ENCODE measurements at places on chromosomes 4 and X. TPM values are rescaled to one million over a fixed set of nuclear protein-coding genes. Genes with fewer than 3 reads are reported as not detected.
A peak's percentile ranks its signal among the peaks of the same experiment; 100 is the strongest.

- DNase-seq = no peak
- no peaks in the 10 kb centered on the region for H3K27me3 ChIP-seq
- H3K4me1 ChIP-seq = peaks cover 28% of the 10 kb centered on the region
- H3K4me3 ChIP-seq = peak overlapping the region; percentile 95
- peaks cover 26% of the 10 kb centered on the region for H3K36me3 ChIP-seq
Measured at GRCh38 chrX:23785580-23785979, 2.6 kb downstream of the SAT1 start.

DMRTC1B gene
- total RNA-seq = not detected

DNA sequence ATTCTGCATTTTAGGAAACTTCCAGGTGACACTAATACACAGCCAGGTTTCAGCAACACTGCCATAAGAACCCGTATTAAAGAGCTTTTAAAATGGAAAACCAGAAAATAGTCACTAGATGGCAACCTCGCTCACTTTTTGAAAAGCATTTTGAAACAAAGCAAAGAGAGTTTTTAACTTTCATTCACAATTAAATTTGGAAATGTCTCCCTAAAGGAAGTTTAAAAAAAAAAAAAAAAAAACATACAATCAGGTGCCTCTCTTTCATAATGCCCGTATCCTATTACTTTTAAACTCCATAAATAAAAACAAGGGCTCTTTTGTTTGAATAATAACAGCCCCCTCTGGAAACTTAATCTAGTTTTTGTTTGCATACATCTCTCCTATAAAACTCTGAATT lies 20.3 kb downstream of the MEPE start:
- peaks cover 8% of the 10 kb centered on the region for H3K4me1 ChIP-seq
- DNase-seq = no peak
- no peak overlapping the region for H3K27ac ChIP-seq
- H3K27me3 ChIP-seq = peaks cover 15% of the 10 kb centered on the region
- no peaks in the 10 kb centered on the region for H3K36me3 ChIP-seq
- no peak overlapping the region for H3K4me3 ChIP-seq

GRCh38 chr4:101155368-101155767 lies 192.0 kb downstream of the PPP3CA start:
- H3K27me3 ChIP-seq = no peaks in the 10 kb centered on the region
- peaks cover 22% of the 10 kb centered on the region for H3K4me1 ChIP-seq
- H3K36me3 ChIP-seq = no peaks in the 10 kb centered on the region

GRCh38 chr4:100289530-100289888 lies 99.2 kb upstream of the DDIT4L start:
- H3K4me3 ChIP-seq = no peak overlapping the region
- DNase-seq = no peak

GRCh38 chrX:38275615-38276014 lies 51.7 kb downstream of the RPGR start:
- peaks cover 1% of the 10 kb centered on the region for H3K36me3 ChIP-seq
- no peak overlapping the region for H3K27ac ChIP-seq
- no peaks in the 10 kb centered on the region for H3K27me3 ChIP-seq

DOK7 gene
- total RNA-seq = not detected

DNA sequence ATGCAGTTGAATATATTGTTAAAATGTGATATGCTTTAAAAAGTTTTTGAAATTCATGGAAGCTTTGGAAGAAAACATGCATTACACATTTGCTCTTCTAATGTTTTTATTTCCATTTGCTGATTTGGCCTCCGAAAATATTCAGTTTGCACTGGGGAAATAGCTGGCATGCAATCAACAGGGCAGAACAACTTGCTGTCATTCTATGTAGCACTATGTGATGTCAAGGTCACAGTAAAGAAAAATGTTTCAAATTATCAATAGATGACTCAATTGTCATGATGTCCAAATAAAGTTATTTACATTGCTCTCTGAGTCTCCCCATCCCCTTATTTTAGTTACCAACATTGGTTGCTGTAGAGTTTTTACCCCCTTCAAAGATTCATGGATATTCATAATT lies 119.2 kb downstream of the TLL1 start:
- H3K36me3 ChIP-seq = no peaks in the 10 kb centered on the region
- no peaks in the 10 kb centered on the region for H3K27me3 ChIP-seq
- DNase-seq = no peak
- H3K4me3 ChIP-seq = no peak overlapping the region

DNA sequence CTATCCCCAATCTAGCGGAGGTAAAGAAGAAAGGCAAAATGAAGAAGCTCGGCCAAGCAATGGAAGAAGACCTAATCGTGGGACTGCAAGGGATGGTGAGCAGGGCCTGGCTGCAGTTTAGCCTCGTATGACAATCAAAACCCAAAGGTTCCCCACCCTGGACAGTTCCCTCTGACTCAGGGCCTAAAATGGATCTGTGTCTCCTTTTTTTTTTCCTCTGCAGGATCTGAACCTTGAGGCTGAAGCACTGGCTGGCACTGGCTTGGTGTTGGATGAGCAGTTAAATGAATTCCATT lies 986 bp downstream of the HDAC6 start:
- no peaks in the 10 kb centered on the region for H3K27me3 ChIP-seq
- H3K36me3 ChIP-seq = peaks cover 16% of the 10 kb centered on the region
- peaks cover 20% of the 10 kb centered on the region for H3K4me1 ChIP-seq
- DNase-seq = no peak
- peak overlapping the region; percentile 96 for H3K4me3 ChIP-seq

DNA sequence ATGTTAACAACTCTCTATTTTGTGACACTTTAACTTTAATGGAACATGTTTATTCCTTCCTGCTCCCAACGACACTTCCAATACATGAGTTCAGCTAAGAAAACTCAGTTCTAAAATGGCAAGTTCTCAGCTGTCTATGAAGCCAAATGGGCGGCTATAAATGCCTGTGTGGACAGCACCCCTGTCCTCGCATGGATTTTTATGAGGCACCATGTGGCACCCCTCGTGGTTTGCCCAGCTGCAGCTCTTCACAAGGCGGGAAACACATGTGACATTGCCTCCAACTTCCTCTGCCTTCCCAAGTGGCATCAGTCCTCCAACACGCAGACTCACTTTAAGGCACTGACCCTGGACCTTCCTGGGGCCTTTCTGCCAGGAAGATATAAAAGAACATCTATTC lies 48.0 kb downstream of the SH3RF1 start:
- H3K36me3 ChIP-seq = no peaks in the 10 kb centered on the region
- no peak for DNase-seq
- no peak overlapping the region for H3K4me3 ChIP-seq
- H3K27me3 ChIP-seq = no peaks in the 10 kb centered on the region

DNA sequence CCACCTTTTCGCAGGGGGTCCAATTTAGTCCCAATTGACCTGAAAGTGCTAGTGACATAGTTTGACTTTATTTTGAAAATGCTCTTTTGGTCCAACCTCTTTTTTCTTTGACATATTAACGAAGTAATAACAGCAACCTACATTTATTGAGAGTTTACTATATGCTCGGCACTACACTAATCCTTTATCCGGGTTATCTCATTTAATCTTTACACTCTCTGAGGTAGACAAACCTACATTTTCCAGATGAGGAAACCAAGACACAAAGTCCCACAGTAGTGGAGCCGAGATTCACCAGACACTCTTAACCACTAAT lies 307 bp upstream of the ATRX start:
- peak overlapping the region; percentile 99 for H3K4me3 ChIP-seq
- peaks cover 15% of the 10 kb centered on the region for H3K4me1 ChIP-seq
- H3K27ac ChIP-seq = peak overlapping the region; percentile 100
- DNase-seq = peak; percentile 56
- no peaks in the 10 kb centered on the region for H3K27me3 ChIP-seq
- peaks cover 5% of the 10 kb centered on the region for H3K36me3 ChIP-seq

DNA sequence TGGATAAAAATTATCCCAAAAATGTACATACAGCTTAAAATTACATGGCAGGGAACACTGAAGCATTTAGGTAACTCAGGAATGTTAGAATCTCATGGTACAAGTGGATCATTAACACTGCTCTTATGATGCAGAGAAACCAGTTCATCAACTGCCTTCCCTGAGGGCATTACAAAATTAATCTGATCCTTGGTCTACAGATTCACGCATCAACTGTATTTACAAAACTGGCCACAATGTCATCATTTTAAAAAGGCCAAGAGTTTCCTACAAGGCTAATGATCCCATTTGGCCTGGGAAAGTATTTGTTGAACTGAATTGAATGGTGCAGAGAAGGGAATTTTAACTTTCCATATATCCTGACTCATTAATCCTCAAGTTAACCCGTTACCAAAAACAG lies 84.6 kb downstream of the TSPAN5 start:
- H3K27me3 ChIP-seq = no peaks in the 10 kb centered on the region
- no peak for DNase-seq
- peaks cover 33% of the 10 kb centered on the region for H3K4me1 ChIP-seq
- no peak overlapping the region for H3K4me3 ChIP-seq
- peaks cover 34% of the 10 kb centered on the region for H3K36me3 ChIP-seq

RAB40AL gene
- 0.26 TPM for total RNA-seq

DNA sequence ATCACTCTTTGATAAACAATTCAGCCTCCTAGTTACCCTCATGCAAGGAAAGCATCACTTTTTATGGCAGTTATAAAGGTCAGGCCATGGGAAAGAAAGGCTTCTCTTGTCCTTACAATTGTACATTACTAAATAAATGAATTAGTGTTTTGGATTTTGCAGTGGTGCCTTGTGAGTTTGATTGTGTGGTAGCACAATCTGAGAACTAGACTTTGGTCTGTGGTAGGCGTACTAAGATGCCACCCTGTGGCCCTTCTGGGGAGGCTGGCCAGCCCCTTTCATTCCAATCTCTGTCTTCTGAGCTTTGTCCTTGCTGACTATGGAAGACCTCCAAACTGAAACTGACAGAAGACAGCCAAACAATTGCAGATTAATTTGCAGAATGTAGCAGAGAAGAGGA lies 14.6 kb upstream of the HNRNPD start:
- no peaks in the 10 kb centered on the region for H3K4me1 ChIP-seq
- H3K4me3 ChIP-seq = no peak overlapping the region
- no peak for DNase-seq
- H3K27ac ChIP-seq = no peak overlapping the region
- H3K36me3 ChIP-seq = no peaks in the 10 kb centered on the region

DNA sequence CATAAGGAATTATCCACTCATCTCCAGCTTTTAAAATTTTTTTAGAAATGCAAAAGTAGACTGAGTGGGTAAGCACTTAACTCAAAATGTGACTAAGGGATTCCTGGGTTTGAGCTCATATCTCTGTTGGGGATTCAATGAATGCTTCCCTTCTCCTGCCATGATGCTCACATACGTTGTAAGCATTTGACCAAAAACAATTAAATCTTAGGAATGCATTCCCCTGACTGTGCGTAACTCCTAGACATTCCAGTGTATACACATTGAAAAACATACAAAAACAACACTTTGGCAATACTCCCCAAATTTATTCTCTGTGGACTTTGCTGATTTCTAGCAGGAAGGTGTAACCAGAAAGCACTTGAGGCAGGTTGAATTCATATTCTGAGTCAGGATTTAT lies 29.8 kb downstream of the SPANXA2 start:
- no peaks in the 10 kb centered on the region for H3K4me1 ChIP-seq
- no peak for DNase-seq
- H3K4me3 ChIP-seq = no peak overlapping the region

P2RY8 gene
- total RNA-seq = 19.5 TPM

DNA sequence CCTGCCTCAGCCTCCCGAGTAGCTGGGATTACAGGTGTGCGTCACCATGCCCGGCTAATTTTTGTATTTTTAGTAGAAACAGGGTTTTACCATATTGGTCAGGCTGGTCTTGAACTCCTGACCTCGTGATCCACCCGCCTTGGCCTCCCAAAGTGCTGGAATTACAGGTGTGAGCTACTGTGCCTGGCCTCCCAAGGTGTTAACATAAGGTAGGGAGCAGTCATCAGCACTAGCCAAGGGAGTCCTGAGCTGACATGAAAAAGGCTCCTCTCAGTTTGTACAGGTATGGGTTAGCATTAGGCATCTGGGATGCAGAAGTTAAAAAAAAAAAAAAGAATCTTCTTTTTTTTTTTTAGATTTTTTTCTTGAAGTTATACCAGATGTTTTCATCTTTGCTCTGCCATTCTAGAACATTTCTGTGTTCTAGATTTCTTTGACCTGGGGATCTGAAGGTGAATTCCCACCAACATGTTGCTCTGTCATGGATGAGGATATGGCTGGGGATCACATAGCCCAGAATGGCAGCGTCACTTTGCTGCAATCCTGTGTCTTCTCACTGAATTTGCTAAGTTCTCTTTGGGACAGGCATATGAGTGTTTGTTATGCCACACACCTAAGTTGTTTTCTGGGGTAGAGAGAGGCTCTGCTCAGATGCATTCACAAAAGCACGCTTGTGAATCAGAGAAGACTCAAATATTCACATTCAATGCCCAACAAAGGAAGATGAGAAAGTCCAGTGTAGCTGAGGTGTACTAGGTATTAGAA lies 24.4 kb upstream of the PLA2G12A start:
- peaks cover 7% of the 10 kb centered on the region for H3K27me3 ChIP-seq
- H3K4me1 ChIP-seq = no peaks in the 10 kb centered on the region
- no peaks in the 10 kb centered on the region for H3K36me3 ChIP-seq
- DNase-seq = peak; percentile 65
- H3K27ac ChIP-seq = peak overlapping the region; percentile 48
- no peak overlapping the region for H3K4me3 ChIP-seq

- H3K36me3 ChIP-seq = no peaks in the 10 kb centered on the region
- H3K4me1 ChIP-seq = no peaks in the 10 kb centered on the region
- DNase-seq = no peak
- no peak overlapping the region for H3K4me3 ChIP-seq
Measured at GRCh38 chrX:121781991-121782390, 734.6 kb downstream of the GLUD2 start.

DNA sequence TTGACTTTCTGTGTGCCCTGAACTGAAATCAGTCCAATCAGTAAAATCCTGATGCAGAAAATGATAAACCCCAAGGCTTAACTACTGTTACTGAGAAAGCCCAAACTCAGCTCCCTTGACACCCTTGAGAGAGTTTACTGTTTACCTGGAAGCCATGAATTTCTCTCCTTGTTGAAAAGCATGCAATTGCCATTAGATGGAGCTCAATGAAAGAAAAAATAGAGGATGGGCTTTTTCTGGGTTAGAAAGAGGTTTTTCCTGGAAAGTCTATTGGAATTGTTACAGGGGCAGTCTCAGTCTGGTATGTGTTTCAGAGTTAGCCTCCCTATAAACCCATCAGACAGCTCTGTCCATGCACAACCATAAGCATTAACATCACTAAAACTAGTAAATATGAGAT lies 66.4 kb upstream of the C4orf54 start:
- H3K27me3 ChIP-seq = peaks cover 10% of the 10 kb centered on the region
- no peaks in the 10 kb centered on the region for H3K36me3 ChIP-seq
- DNase-seq = no peak
- H3K27ac ChIP-seq = no peak overlapping the region
- no peak overlapping the region for H3K4me3 ChIP-seq

DNA sequence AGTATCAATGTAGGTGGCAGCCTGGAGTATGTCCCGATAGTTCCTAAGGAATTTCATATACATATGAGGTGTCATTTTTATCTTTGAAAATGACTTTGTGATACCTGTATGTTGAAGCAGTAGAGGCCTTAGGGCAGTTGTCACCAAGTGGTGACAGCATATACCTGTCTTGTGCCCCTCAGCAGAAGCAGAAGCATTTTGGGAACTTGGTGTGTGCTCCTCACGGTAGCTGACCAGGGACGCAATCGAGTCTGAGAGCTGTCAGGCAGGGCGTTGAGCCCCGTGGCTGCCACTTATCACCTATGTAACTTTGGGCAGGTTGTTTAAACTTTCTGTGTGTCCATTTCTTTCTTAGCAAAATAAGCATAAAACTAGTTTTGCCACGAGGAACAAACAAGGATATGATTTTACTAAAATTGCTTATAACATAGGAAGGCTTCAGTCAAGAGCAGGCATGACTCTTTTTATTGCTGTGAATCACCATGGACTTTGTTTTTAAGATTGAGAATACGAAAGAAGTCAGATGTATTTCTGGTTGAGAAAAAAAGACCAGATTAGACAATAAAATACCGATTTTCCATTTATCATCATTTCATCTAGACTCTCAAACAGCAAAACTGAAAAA lies 161.5 kb downstream of the CPE start:
- H3K4me1 ChIP-seq = no peaks in the 10 kb centered on the region
- no peaks in the 10 kb centered on the region for H3K36me3 ChIP-seq
- no peak overlapping the region for H3K4me3 ChIP-seq
- no peak overlapping the region for H3K27ac ChIP-seq
- DNase-seq = peak; percentile 61
- H3K27me3 ChIP-seq = peaks cover 5% of the 10 kb centered on the region
